ENCODE measurements at places on chromosomes 7 and 10.

DNA sequence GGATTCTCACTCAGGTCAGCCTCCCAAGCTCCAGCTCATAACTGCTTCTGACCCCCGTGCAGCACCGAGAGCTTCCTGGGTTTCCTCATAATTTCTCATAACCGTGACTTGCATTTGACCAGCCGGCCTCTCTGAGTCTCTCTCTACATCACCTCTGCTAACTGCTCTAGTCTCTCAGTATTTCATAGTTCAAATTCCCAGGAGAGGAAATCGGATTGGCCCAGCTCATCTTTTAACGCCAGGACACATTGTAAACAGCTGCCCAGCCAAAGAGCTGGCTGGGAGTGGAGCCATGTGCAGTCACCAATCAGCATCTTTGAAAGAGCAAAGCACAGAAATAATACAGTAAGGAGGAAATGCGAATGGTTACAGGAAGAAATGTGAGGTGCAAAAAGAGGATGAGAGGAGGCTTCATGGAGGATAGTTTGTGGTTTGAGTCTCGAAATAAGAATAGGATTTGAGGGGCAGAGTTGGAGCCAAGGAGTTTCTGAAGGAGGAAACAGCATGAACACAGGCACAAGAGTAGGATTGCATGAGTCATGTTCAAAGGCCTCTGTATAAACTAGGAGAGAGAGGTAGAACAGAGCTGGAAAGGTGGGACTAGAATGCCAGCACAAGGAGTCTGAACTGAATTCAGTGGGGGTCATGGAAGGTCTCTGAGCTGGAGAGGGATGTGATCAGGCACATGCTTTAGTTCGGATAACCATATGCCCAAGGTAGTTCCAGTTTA, 15.2 kb upstream of the LBX1 start:
- no peak for DNase-seq

DNA sequence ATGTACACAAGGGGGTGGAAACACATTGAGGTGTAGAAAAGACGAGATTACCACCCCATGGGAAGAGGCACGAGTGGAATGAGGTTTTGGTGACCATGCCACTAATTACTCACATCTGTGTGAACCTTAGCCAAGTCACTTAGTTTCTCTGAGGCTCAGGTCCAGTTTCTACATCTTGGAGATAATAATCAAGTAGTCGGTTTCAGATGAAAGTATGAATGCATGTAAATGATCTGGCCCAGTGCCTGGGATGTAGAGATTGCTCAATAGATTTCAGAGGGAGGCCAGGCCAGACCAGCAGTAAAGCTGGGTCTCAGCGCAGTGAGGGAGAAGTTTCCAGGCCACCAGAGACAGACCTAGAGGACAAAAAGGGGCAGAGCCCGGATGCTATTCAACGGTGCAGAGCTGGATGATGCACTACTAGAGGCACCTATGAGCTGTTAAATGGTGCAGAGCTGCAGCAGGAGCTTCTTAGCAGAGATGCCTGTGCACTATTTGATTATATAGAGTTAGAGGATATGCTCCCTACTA, 725.1 kb downstream of the GRID1 start:
- DNase-seq: no peak

DNA sequence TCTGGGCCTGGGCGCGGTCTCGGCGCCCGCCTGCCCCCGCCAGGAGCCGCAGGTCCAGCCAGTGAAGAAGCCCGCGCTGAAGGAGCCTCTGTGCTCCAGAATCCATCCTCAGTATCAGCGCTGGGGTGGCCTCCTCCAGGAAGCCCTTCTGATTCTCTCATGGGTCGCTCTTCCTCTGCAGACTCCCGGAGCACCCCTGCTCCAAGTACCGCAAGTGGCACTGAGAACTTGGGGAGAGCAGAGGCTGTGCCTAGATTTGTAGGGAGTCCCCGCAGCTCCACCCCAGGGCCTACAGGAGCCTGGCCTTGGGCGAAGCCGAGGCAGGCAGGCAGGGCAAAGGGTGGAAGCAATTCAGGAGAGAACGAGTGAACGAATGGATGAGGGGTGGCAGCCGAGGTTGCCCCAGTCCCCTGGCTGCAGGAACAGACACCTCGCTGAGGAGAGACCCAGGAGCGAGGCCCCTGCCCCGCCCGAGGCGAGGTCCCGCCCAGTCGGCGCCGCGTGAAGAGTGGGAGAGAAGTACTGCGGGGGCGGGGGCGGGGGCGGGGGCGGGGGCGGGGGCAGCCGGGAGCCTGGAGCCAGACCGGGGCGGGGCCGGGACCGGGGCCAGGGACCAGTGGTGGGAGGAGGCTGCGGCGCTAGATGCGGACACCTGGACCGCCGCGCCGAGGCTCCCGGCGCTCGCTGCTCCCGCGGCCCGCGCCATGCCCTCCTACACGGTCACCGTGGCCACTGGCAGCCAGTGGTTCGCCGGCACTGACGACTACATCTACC, at the start of gene ALOX5:
TSS of gene ALOX5 (plus strand) at position 641 of the 774 bp plus-strand sequence. CDS start at position 705, 64 bp downstream.
- no peak for DNase-seq

DNA sequence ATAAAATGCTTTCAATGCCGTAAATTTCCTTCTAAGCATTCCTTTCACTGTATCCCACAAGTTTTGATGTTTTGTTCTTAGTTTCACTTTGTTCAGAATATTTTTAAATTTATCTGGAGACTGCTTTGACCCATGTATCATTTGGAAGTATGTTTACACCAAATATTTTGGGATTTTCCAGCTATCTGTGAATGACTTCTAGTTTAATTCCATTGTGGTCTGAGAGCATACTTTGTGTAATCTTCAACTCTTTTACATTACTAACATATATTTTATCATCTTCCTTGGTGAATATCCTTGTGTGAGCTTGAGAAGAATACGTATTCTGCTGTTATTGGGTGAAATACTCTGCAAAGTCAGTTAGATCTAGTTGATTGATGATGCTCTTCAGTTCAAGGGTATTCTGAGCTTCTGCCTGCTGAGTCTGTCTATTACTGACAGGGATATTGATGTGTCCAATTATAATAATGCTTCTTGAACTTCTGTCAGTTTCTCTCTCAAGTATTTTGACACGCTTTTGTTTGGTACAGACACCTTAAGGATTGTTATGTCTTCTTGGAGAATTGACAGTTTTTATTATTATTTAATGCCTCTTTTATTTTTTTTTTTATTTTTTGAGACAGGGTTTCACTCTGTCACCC, 31.6 kb downstream of the MKLN1 start:
- DNase-seq: no peak

- DNase-seq: no peak
Observed at GRCh38 chr7:39043531-39043930, 65.8 kb downstream of the POU6F2 start.

- DNase-seq: no peak
Observed at GRCh38 chr7:2750004-2750407, 62.0 kb downstream of the AMZ1 start.

DNA sequence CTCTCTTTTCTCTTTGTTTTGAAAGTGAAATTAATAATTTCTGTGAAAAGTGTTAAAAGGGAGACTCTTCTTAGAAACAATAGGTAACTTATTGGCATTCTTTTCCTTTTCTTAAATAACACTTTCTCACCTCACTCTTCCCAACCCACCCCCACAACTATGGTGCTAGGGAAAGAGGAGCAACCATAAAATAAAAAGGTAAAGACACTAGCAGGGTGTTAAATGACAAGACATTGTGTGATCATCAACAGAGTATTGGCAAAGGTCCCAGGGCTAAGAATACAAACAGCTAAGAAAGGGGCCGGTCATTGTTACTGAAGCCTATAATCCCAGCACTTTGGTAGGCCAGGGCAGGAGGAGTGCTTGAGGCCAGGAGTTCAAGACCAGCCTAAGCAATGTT, 183.7 kb downstream of the NEBL start:
- no peak for DNase-seq

GRCh38 chr10:68222391-68222790, 9.5 kb downstream of the ATOH7 start:
- no peak for DNase-seq

DNA sequence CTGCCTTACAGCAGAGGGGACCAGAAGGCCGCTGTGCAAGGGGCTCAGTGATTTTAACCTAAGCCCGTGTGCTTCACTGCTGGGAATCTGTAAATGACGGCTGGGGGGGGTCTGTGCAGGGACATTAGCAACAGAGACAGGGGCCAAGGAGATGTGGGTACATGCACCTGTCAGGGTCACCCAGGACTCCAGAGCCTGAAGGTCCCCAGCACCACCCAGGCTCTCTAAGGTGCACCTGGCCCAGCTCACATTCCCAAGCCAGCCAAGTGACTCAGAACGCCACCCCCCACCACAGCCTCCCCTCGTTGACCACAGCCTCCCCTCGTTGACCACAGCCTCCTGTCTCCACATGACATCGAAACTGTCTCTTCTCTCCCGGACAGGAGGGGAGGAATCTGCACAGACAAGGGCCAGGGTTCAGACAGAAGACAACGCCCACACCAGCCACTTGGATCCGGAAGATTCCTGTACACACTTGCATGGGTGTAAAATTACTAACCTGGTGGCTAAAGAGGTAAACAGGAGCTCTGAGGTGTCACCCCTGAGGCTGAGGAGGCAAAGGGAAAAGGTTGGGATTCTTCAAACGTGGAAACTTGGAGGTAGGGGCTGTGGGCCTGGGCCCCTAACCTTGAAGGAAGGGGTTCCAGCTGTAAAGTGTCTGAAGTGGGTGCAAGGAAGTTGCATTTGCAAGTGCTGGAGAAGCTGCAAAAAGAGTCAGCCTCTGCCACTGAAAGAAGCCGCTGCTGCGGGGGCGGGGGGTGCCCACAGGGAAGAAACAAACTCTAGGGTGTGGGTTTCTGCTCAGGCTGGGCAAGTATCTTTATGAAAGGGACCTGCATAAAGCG, 27.0 kb downstream of the CALML3 start:
- DNase-seq: no peak

DNA sequence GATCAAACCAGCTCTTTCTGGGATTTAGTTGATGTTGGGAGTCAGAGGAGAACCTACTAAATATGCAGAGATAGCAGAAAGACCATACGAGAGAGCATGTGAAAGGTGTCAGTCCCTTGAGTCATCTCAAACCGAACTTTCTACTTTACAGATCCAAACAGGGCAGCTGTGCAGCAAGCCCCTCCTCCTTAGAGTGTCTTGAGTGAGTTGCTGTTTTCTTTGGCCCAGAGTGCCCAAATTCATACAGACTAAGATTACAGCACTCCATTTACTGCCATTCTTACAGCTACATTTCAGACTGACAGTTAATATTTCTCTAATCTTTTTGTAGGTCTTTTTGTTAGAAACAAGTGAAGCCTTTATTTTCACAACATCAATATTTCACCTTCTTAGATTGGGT, 53.4 kb downstream of the NRCAM start:
- DNase-seq: no peak
